ENCODE measurements at places on chromosomes 3 and 15.

- DNase-seq = no peak
Measured at GRCh38 chr15:73335026-73335425, 33.7 kb downstream of the HCN4 start.

- no peak for DNase-seq
Measured at GRCh38 chr15:60673166-60673565, 194.2 kb upstream of the ICE2 start.

GRCh38 chr3:193686665-193687483 is 93.9 kb downstream of the OPA1 start:
- DNase-seq = no peak

- DNase-seq = no peak
Measured at GRCh38 chr15:67380921-67381320, 126.3 kb downstream of the IQCH start.

GRCh38 chr3:42692667-42693529 is 7.6 kb downstream of the KLHL40 start:
- DNase-seq = no peak

DNA sequence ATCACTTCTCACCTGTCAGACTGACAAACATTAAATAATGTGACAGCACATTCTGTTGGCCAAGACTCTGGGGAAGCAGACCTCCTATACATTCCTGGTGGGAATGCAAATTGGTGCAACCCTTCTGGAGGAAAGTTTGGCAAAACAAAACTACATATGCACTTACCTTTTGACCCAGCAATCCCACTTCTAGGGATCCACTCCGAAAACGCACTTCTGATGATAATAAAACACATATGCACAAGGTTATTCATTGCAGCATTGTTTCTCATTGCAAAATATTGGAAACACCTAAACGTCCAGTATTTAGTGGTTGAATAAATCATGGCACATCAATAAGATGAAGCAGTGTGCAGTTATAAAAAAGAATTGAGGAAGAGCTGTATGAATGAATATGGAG is 145.5 kb upstream of the ABHD17C start:
- no peak for DNase-seq

DNA sequence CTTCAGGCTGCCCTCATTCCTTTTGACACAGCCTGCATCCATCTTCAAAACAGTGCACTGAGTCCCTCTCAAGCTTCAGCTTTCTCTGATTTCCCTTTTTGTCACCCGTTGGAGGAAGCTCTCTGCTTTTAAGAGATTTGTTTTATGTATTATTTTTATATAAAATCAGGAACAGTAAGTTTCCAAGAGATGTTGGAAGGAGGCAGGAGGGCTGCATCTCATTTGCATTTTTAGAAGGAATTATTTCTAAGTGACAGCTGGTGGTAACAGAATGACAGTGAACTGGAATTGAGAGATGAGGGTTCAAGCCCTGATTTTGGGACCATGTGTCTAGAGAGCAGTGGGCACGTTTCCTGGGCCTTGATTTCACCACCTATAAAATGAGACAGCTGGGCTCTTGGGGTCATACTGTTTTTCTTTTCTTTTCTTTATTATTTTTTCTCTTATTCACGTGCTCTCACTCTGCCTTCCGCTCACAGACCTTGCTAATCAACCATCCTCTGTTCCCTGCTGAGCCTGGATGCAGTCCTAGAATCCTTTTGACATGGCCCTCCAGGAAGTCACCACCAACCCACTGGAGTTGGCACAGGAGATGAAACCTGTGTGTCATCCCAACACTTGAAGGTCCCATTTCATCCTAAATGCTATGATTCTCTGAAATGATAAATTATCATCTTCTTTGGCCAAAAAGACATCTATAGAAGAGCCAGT is 148.6 kb downstream of the CACNA2D3 start:
- DNase-seq = no peak

DNA sequence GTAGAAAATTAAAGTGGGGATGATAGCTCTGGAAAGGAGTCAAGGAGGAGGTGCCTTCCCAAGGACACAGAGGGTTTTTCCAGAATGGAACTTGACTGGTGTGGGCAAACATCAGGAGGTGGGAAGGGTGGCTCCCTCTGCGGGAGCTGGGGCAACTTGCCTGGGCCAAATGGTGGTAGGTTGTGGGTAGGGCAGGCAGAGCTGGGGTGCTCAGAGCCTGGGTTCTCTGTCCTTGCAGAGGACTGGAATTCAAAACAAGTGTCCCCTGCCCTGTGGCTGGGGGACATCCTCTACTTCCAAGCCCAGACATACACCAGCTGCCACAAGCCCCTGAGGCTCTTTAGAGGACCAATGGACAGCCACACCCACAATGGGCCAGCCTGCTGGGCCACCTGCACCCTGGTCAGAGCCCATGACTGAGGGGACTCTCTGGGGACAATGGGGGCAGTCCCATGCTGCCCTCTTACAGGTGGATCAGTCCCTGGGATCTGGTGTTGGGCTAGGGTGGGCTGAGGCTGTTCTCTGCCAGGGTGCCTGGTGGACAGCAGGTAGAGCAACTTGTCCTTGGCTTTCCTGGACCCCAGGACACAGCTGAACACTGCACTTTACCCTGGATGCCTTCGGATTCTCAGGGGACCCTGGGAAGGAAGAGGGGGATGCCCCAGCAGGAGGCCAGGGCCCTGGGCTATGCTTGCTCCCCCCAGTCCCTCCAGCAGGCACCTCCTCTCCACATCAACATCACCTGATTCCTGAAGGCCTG is 38.6 kb upstream of the CSPG4 start:
- no peak for DNase-seq

GRCh38 chr15:76327191-76328105 is 9.1 kb upstream of the ISL2 start:
- DNase-seq = no peak

- no peak for DNase-seq
Measured at GRCh38 chr15:94749811-94750617, 518.7 kb downstream of the MCTP2 start.

- DNase-seq = no peak
Measured at GRCh38 chr3:88807491-88808105, 299.8 kb upstream of the EPHA3 start.

- no peak for DNase-seq
Measured at GRCh38 chr3:114498539-114499370, 204.9 kb downstream of the TIGIT start.

DNA sequence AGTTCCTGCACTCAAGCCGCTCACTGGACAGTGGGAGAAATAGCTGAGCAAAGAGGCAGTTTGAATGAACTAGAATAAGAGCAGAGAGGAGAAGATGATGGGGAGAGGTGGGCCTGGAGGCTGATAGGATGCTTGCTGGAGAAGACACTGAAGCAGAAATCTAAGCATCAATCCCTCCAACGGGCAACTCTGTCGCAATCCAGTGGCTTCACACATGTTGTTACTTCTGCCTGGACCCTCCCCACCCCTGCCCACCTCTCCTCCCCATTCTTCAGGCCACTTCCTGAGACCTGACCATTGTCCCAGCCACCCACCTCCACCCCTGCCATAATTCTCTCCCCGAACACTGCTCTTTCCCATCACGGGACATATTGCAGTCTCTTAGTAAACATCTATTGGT is 76.0 kb downstream of the SRGAP3 start:
- no peak for DNase-seq

DNA sequence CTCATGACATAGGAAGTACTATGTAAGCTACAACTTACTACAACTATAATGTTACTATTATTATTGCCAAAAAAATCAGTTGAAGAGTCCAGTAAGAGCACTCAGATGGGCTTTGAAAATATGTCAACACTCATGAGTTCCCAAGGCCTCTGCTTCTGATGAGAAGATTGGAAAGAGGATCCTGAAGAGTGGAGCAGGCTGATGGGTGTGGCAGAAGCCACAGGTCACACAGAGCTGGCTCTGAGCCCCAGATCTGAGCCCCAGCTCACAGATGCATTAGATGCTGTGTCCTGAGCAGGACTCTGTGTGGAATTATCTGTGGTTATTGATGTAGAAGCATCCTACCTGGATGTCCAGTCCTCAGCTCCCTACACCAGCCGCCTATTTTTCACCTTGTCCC is 65.6 kb downstream of the SPSB4 start:
- peak; percentile 55 for DNase-seq

DNA sequence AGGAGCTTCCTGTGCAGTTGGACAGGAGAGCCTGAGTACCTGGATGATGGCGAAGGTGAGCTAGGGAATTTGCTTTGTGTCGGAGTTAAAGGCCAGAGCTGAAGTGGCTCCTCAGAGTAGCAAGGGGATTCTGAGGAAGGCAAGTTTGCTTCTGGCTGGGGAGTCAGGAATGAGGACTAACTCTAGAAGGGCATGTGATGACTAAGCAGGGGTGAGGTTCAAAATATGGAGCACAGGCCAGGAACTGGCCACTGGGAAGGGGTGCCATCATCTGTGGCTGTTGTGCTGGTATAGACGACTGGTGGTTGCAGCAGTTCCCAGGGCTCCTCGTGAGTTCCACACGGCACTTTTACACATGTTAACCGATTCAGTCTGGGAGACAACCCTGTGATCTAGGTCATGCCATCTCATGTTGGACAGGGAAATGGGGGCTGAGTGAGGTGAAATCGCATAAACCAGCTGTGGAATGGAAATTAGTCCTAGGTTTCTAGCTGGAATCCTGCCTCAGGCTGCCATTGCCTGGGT is 100.8 kb downstream of the EEFSEC start:
- no peak for DNase-seq

GRCh38 chr3:133464573-133464972 is 64.7 kb downstream of the BFSP2 start:
- DNase-seq = no peak

- DNase-seq = peak; percentile 32
Measured at GRCh38 chr15:78840661-78841375, 29.6 kb upstream of the ADAMTS7 start.

GRCh38 chr15:51314391-51315337 is 23.7 kb downstream of the CYP19A1 start:
- no peak for DNase-seq

GRCh38 chr15:90006217-90007075 is 5.3 kb downstream of the ZNF710 start:
- no peak for DNase-seq

GRCh38 chr15:64894395-64895056 is 17.2 kb upstream of the ANKDD1A start:
- DNase-seq = no peak

DNA sequence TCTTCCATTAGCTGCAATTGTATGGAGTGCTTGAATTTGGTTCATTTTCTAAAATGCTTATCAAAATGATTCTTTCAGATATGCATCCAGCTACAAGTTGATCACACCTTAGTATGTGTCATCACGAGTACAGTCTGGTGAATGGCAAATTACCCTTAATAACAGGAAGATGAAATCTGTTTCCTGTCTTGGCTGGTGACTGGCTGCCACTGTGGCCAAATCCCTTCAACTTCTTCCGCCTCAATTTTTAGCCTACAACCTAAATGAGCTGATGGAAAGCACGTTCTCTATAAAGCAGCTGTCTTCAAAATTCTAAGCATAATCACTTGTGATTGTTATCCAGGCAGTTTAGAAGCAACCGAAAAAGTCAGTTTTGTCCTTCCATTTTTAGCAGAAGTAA is 387.1 kb upstream of the NECTIN3 start:
- DNase-seq = no peak

All from femur (tissue), 1 donor.